CD4-positive, alpha-beta memory T cell (primary cell): ENCODE measurements at places on chromosomes 1 and 21. TPM values are rescaled to one million over a fixed set of nuclear protein-coding genes. Genes with fewer than 3 reads are reported as not detected.

- no peak for DNase-seq
- H3K27ac ChIP-seq = no peak overlapping the region
- peaks cover 7% of the 10 kb centered on the region for H3K4me1 ChIP-seq
- H3K4me3 ChIP-seq = no peak overlapping the region
Measured at GRCh38 chr1:246689409-246690008, 34.7 kb upstream of the SCCPDH start.

DNA sequence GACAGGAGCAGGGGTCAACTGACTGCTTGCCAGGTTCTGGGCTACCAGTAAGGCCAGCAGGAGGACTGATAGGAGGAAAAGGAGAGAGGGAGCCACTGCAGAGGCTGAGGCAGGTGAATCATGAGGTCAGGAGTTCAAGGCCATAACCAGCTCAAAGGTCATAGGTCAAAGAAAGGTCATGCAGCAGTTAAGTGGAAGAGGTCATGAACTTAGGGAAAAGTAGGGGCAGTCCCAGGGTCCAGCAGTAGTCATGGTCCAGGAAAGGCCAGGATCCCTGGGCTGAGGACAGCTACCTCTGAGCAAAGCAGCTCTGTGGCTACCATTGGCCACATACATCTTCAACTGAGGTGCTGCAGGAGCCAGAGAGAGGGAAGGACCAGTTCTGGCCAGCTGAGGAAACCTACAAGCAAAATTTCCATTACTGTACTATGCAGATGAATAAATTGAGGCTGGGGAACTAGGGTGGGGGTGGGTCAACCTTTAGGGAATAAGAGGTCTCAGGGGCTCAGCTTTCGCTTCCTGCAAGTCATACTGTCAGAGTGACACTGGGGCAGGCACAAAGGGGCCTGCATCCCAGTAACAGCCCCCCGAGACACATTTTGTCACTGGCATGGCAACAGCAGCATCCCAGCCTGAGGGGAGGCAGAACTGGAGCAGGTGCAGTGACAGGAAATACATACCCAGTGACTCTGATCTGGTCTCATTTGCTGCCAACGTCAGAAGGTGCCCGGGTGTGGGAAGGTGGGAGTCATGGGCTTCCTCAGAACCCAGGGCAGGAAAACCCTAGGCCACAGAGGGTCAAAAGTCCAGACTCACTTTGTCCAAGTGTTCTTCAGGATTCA is 5.2 kb upstream of the INPP5B start:
- DNase-seq = no peak
- H3K36me3 ChIP-seq = peaks cover under 1% of the 10 kb centered on the region
- no peaks in the 10 kb centered on the region for H3K27me3 ChIP-seq
- peaks cover 5% of the 10 kb centered on the region for H3K4me1 ChIP-seq

DNA sequence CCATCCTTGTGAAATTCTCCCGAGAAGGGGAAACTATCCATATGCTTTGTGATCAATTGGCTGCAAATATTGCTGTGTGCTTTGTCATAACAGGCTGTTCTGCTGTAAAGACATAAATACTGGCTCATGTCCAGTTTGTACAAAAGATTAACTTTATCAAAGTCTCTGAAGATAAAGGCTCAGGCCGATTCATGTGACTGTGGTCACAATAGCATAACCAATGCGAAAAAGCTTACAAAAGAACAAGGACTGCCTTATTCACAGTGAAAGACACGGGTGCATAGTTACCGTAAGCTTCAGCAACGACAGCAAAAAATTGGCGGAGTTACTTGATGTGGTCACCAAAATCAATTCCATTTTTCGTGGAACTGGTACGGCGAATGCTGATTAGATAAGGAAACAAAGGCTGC is 173.6 kb upstream of the CHRM3 start:
- DNase-seq = no peak
- H3K36me3 ChIP-seq = no peaks in the 10 kb centered on the region
- no peaks in the 10 kb centered on the region for H3K27me3 ChIP-seq
- no peak overlapping the region for H3K27ac ChIP-seq

DNA sequence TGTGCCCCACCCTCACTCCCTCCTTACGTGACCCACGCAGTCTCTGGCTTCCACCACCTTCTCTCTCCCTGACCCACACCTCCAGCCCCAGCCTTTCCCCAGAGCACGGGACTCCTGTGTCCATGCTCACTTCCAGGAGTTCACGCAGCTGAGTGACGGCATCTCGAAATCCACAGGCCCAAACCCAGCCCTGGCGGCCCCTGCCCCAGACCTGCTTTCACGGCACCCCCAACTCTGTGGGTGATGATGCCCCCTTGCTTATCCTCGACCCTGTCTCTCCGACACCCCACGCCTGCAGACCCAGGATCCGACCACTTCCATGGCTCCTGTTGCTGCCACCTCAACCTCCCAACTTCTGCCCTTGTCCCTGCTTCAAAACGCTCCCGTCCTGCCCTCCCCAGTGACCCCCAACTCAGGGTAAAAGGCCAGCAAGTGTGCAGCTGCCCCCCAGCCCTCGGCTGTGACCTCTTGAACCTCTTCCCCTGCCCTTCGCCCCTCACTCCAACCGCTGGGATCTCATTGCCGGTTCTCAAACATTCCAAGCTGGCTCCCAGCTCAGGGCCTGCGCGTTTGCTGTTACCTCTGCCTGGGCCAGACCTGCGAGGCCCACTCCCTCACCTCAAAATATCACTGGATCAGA is 30.4 kb upstream of the LAPTM5 start:
- no peak for DNase-seq
- H3K4me3 ChIP-seq = no peak overlapping the region
- H3K4me1 ChIP-seq = peaks cover 15% of the 10 kb centered on the region
- H3K27ac ChIP-seq = no peak overlapping the region
- H3K36me3 ChIP-seq = no peaks in the 10 kb centered on the region

GRCh38 chr1:242008826-242009495 is 10.1 kb upstream of the MAP1LC3C start:
- H3K27me3 ChIP-seq = no peaks in the 10 kb centered on the region
- H3K27ac ChIP-seq = no peak overlapping the region
- DNase-seq = no peak
- no peaks in the 10 kb centered on the region for H3K36me3 ChIP-seq

Gene CHTOP
- polyA plus RNA-seq = 75.5 TPM

Gene LAMC2
- polyA plus RNA-seq = not detected
